ENCODE measurements at places on chromosomes 4 and X.

DNA sequence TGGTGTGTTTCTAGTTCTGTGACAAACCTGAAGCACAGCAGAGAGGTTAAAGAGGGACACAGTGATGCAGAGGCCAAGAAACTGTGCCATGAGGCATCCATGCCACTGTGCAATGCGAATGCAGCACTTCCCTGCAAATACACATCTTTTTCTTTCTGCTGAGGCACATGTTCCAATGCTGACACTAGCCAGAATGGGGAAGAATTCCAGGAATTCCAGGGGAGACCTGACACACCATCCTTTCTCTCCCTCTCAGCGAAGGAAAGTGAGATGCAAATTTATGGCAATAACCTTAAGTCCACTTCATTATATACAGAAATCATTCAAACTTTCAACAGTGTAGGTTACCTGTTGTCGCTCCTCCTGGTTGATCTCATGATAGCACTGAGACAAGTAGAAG is 204.8 kb downstream of the LDB2 start:
- no peak for DNase-seq

- DNase-seq: no peak
Observed at GRCh38 chrX:113305496-113305895, 464.9 kb upstream of the AMOT start.

DNA sequence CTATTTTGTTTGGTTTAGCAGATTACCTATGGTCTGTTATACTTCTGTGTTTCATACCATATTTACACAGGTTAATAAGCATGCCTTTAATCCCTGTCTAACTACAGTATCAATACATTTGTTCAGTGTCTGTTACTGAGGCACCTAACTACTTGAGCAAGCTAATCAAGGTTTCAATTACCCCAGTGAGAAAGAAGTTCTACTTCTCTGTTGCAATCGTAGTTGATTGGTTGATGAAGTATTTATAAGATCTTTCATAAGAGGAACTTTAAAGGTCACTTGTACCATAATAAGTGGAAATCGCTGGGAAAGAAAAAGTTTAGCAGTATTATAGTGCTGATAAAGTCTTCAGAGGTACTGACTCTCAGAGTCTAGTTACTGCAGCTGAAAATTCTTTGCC is 490.6 kb downstream of the RPA4 start:
- no peak for DNase-seq

DNA sequence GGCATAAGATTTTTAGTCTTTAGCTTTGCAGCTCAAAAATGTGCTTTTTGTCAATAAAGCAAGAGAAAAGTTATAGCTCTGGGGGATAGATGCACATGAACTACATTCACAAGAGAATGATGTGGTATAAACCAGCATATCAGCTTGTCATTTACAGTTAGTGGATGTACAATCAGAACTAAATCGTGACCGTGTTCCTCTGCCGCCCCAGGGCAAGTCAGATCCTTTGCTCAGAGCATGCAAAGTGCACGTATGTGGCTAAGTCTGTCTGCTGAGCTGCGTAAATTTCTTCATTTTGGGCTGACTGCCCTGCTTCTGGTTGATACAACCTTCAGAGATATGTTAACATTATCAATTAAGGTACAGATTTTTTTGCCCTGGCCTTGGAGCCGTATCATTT is 9.3 kb downstream of the PGM2 start:
- DNase-seq: no peak

DNA sequence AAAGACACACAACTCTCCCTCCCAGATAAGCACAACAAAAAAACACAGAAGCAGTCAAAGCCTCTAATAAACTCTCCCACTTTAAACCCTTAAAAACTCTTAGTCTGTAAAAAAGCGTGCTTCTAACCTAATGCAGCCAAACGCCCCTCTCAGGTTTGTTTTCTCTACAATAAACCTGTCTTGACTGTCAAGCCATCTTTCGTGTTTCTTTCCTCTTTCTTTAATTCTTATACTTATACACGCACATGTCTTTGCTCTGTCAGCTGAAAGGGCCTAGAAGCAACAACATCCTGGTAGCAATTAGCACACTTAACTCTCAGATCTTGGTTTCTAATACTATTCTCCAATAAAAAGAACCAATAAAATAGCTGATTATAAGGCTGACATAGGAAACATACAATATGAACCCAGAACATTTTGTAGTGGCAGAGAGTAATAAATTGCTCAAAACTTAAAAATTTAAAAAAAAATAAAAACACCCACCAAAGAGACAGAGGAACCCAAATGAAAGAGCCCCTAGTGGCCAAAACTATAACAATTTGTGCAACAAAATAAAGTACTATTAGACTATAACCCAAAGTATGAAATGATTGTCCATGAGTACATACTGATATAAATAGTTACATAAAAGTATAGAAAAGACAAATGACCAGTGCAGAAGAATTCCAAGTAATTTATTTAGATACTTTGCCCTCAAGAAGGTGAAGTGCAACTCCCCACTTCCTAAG is 440.4 kb upstream of the ADGRL3 start:
- no peak for DNase-seq

DNA sequence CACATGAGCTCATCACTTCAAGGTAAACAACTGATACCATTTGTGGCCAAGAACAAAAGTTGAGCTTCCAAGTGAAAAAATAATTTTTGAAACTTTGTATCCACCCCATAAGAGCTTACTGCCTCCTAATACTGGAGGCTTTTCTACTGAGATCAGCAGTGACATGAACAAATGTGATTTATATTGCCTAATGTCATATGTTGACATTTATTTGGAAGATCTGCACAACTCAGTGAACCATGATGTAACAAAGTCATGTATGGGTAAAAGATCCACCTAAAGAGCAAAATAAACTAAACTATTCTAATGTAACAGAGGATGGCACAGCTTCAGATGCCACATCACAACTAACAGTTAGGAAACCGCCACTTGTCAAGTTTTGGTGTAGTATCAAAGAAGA is 65.8 kb downstream of the AFAP1 start:
- no peak for DNase-seq

DNA sequence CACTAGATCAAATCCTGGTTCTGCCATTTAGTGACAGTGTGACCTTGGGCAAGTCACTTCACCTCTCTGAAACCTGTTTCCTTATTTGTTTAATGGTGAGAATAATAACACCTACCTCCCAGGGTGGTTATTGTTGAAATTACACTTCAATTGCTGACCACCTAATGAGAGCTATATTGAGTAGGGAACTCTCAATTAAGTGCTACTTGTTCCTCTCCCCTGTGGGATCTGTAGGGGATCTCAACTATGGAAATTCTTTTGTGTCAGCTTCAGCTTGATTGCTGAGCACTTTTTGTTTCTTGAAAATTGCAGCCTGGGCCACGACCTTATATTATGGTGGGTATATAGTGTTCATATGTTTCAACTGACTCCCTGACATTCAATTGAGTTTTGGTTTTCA is 102.1 kb downstream of the SHROOM4 start:
- no peak for DNase-seq

- no peak for DNase-seq
Observed at GRCh38 chr4:83779103-83780052, 243.5 kb downstream of the GPAT3 start.
